ENCODE measurements at places on chromosomes 3 and 15.

GRCh38 chr3:142849148-142849547 is 39.7 kb downstream of the PCOLCE2 start:
- DNase-seq: no peak

- DNase-seq: no peak
Measured at GRCh38 chr15:67150023-67150860, 84.8 kb downstream of the SMAD3 start.

DNA sequence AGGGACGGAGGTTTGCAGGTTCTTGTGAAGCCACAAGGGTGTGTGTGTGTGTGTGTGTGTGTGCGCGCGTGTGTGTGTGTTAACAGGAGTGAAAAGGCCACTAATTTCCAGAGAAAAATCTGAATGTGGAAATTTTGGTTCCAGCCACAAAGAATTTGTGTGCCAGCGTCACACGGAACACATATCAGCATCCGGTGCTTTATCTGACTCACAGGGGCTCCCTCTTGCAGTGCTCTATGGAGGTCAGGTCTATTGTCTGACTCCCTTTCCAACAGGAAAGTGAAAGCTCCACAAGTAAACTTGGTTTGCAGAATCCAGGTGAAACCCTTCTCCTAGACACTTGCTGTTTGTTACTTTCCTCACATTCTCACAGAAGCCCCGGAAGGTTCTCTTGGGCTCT is 6.2 kb downstream of the CLDN11 start:
- DNase-seq: no peak

DNA sequence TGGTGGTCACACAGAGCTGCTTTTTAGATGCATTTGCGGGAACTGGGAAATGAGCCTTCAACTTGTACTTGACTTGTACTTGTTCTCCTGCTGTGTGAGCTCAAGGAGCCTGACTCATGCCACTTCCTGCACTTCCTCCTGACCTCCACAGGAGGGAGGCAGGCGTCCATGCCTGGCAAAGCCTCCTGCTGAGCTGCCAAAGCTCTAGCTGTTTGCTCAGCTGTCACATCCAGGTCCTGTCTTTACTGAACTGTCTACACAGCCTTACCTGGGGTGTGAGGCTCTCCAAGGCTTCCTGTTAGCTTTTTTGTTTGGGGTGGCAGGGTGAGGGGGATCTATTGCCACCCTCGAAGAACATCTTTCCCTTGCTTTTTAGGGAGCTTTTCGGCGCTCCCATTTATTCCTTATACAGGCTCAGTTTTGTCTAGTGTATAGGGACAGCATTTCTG is 6.4 kb downstream of the THPO start:
- peak; percentile 7 for DNase-seq

GRCh38 chr3:46130631-46131310 is 77.3 kb downstream of the CCR1 start:
- DNase-seq: no peak

- no peak for DNase-seq
Measured at GRCh38 chr15:91839867-91840266, 13.6 kb upstream of the SLCO3A1 start.

GRCh38 chr3:64460877-64461276 is 226.9 kb downstream of the ADAMTS9 start:
- no peak for DNase-seq

- no peak for DNase-seq
Measured at GRCh38 chr3:140842984-140843649, 98.5 kb upstream of the SLC25A36 start.

GRCh38 chr15:25345943-25346342 is 92.9 kb downstream of the UBE3A start:
- no peak for DNase-seq

DNA sequence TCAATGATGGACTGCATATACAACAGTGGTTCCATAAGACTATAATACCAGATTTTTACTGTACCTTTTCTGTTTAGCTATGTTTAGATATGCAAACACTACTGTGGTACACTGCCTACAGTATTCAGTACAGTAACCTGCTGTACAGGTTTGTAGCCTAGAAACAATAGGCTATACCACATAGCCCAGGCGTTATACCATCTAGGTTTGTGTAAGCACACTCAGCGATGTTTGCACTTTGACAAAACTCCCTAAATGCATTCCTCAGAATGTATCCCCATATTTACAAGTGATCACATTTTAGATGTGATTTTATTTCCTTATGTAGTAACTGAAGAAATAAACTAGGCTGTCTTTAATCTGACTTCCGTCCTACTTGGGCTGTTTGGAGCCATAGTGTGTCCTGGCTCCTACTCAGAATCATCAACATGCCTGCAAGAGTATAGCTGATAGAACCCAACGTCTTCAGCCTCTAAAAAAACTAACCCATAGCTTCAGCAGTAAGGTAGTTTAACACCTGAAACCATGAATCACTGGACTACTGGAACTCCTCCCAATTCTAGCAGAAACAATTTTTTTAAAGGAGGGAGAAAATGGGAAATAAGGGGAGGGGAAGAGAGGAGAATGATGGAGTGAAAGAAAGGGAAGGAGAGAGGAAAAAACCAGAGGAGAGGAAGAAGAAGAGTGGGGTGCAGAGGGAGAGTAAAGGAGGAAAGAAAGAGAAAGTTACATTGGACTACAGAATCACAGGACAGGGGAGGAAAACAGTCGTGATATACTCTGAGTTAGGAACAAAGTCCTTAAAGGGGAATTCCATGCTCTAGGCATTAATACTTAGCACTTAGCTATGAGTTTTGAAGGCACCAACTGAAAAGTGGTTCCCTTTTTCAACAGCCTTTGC is 67.7 kb upstream of the PLXND1 start:
- DNase-seq: no peak

GRCh38 chr3:29514912-29515311 is 234.0 kb downstream of the RBMS3 start:
- DNase-seq: no peak

DNA sequence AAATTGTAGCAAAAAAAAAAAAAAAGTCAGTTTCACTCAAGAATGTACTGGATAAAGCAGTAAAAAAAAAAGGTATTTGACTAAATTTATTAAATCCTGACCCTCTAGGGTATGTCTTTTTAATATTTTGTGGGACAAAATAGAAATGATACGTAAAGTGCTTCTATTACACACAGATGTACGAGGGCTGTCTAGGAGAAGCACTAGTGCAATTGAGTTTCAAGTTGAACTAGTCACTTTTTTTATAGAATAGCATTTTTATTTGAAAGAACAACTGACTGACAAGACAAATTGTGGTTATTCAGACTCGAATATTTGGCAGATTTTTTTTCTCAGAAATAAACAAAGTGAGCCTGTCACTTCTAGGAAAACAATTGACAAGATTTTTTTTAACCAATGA is 49.0 kb downstream of the CCDC54 start:
- DNase-seq: no peak

DNA sequence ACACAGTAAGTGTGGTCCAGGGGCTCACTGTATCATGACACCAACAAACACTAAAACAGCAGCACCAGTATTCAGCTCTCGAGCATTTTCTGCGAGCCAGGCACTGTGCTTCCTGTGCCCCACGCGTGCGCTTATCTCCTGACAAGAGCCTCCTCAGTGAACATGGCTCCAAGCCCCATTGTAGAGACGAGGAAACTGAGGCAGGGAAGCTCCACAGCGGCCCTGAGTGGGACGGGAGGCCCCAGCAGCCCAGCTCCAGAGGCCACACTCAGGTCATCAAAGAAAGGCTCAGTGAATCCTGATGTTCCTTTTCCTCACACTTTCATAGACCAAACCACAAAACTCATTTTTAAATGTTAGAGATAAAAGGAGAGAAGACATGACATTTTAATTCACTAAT is 113.1 kb downstream of the TPRA1 start:
- DNase-seq: no peak

DNA sequence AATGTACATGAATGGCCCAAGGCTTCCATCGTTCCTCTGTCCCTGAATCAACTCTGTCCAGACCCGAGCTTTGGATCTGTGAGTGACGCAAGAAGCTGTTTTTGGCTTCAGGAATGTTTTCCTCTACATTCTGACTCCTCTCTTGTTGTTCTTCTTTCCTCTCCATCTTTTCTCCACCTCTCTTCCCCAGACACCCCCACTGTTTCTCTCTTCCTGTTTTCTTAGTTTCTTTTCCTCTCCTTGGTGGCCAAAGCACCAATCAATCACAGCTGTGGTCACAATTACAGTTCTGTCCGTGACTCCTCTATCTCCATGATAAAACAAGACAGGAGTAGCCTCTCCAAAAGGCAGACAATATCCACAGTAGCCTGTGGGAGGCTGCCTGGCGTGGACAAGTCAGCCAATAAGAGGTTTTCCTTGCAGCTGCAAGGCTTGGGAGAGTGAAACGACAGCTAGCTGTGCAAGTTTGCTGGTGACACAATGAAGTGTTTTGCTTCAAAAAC is 4.9 kb upstream of the TMEM212 start:
- DNase-seq: no peak

GRCh38 chr3:19931180-19931692 is 2.8 kb downstream of the EFHB start:
- no peak for DNase-seq

DNA sequence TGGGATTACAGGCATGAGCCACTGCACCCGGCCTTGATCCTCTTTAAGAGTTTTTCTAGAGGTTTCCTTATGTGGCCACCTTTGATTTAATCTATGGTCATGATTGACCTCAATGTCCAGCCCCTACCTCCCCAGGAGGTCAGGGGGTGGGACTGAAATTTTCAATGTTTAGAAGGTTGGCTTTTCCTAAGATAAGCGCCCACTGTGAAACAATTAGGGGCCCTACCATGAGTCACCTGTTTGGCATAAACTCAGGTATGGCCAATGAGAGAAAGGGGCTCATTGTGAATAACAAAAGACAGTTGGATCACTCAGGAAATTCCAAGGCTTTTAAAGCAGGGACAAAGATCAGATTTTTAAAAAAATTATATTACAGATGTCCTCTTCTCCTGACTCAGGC is 51.1 kb downstream of the ZBTB11 start:
- DNase-seq: no peak

- no peak for DNase-seq
Measured at GRCh38 chr3:184846496-184846895, 34.5 kb downstream of the VPS8 start.

DNA sequence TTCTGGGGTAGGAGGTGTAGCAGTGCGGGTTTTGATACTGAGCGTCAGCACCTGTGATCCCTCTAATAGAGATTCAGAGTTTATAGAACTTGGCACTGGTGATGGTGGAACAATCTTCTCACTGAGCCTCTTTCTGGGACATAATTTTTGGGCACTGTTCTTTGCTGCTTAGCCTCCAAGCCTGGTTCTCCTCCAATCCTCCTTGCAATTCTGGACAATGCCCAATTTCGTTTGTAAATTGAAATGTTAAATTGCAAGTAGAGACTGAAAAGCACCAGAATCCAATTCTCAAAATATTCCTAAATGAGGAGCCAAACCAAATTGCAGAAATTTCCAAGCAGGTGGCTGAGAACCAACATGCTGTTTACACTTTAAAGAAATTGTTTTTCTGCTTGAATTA is 149.8 kb upstream of the ABI3BP start:
- DNase-seq: no peak

- no peak for DNase-seq
Measured at GRCh38 chr3:13192471-13193213, 119.4 kb upstream of the IQSEC1 start.

DNA sequence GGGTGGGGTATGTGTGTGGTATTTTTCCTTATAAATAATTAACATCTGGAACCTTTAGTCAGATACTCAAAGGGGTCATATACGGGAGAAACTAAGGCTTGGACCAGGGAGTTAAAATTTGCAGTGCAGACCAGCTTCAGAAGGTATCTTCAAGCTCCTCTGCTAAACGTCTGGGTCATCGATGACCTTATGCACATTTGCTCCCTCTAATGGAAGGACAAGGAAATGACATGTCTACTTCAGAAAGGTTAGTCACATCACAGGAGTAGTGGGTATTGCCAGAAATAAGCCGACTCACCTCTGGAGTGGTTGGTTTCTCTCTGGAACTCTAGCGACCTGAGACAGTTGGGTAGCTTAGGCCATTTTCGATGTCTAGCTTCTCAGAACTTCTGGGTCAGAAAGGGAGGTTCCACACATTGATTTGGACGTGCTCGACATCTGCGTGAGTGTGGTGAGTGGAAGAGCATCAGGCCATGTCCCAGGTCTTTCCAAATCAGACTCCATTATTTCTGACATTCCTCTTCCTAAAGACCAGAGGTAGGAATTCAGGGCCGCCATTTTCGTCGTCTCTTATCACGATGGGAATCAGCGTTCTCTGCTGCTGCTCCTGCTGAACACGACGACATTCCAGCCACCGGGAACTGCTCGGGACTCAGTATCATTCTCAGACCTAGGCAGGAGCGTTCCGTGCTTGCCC is 31.8 kb upstream of the RASA2 start:
- no peak for DNase-seq

DNA sequence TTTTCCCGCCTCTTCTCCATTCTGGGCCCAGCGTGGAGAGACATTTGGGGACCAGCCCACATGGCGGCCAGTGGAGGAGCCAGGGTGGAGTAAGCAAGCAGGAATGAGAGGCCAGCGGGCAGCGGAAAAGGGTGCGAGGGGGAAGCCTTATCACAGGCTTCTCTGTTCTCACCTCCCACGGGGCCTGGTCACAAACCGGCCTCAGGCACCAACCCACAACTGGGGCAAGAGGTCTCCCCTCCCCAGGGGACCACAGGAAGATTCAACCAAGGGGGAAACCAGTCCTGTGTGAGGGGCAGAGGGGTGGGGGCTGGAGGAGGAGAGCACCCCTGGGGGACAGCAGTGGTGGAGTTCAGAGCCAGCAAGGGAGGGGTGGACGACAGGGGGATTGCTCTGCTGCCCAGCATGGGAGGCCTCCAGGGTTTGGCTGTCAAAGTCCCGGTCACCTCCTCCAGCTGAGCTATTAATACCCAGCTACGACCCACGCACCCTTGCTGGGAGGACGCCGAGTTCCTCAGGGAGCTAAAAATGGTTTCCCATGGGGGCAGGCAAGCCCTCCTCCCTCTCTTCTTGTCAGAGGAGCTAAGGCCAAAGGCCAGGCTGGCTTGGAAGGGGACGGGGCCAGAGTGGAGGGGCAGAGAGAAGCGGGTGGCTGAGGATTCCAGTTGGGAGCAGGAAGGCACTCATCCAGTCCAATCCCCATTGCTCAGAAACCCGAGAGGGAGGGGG is 23.8 kb upstream of the RPL29 start:
- DNase-seq: no peak

GRCh38 chr3:171101982-171102641 is 75.6 kb upstream of the SLC2A2 start:
- no peak for DNase-seq

GRCh38 chr3:72604328-72604727 is 243.9 kb downstream of the SHQ1 start:
- no peak for DNase-seq

GRCh38 chr15:64581408-64581761 is 121.0 kb downstream of the ZNF609 start:
- DNase-seq: no peak

- no peak for DNase-seq
Measured at GRCh38 chr3:82386647-82387046, 625.2 kb upstream of the GBE1 start.

DNA sequence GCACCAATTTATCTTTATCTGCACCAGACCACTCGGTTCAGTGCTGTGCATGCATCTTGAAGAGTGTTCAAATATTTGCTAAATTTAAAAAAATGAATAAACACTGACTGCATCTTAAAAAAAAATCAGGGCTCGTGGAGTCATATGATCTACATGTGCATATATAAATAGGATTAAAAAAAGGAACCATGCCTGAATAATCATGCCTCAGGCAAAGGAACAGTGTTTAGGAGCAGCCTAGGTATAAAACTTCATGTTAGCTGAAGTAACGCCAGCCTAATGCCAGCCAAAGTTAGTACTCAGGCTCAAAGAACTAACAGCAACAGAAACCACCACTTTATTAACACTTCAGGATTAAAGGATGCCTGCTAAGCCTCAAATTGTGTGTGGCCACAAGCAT is 9.5 kb downstream of the ABCC5 start:
- no peak for DNase-seq

Measured in activated CD8-positive, alpha-beta memory T cell treated with anti-CD3 and anti-CD28 coated beads for 1 hour (primary cell).